Testis (tissue), 5 donors: ENCODE measurements at places on chromosomes 2 and 18. TPM values are rescaled to one million over a fixed set of nuclear protein-coding genes. Genes with fewer than 3 reads are reported as not detected.

DNA sequence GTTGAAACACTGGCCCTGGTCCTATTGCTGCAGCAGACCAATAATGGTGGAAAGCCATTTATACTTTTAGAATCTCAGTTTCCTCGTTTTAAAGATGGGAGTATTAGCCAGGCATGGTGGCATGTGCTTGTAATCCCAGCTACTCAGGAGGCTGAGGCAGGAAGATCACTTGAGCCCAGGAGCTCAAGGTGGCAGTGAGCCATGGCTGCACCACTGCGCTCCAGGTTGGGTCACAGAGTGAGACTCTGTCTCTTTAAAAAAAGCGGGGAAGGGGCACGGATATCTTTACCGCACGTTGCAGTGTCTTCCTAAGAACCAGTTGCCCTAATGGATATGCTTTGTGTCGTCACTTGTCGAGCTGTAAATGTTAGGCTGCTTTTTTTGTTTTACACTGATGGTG lies 8.3 kb downstream of the MTCL1 start:
- DNase-seq, result no peak
- H3K27me3 ChIP-seq, result no peaks in the 10 kb centered on the region
- no peaks in the 10 kb centered on the region for H3K4me1 ChIP-seq
- no peaks in the 10 kb centered on the region for H3K36me3 ChIP-seq
- H3K27ac ChIP-seq, result no peak overlapping the region

DNA sequence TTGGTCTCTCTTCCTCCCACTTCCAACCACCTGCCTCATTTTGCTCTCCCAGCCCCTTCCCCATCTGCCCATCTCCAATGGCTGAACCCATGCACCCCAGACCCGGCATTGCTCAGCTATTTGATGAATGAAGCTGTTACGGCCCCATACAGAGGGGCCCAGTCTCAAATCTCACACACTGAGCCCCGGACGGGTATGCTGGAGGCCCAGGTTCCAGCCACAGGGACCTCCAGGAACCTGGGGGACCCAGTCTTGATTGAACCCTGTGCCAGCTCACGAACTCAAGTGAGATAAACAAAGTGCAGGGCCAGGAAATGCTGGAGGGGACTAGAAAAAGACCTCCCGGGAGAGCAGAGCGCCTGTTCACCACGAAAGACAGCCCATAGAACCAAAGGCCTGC lies 63.4 kb upstream of the TEX51 start:
- H3K4me1 ChIP-seq, result no peaks in the 10 kb centered on the region
- H3K27me3 ChIP-seq, result no peaks in the 10 kb centered on the region
- no peak overlapping the region for H3K4me3 ChIP-seq
- no peak for DNase-seq

The ZAP70 gene
- 6.4 TPM for total RNA-seq

DNA sequence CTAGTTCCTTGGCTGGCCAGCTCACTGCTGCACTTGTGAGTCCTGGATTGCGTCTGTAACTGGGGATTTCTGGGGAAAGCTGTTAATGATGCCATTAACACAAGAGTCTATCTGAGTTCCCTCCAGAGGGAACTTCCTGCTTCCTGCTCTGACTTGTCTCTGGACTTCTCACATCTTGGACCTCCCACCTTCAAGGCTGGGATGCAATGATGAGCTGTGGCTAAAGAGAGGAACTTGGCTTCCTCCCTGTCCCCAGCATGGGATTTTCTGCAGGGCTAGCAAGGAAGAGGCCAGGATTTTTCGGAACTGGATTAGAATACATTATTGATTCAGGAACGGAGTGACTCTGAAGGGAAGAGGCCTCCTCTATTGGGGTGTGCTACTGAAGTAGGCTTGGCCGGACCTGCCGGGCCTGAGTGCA lies 155.5 kb downstream of the CLIP4 start:
- peaks cover 4% of the 10 kb centered on the region for H3K4me1 ChIP-seq
- H3K27ac ChIP-seq, result no peak overlapping the region
- H3K27me3 ChIP-seq, result no peaks in the 10 kb centered on the region
- no peak overlapping the region for H3K4me3 ChIP-seq
- no peak for DNase-seq

- H3K4me3 ChIP-seq, result no peak overlapping the region
- DNase-seq, result peak; percentile 25
- H3K36me3 ChIP-seq, result no peaks in the 10 kb centered on the region
These were observed 147.8 kb downstream of the EXOC6B start for GRCh38 chr2:72678024-72678423.

The INHA gene
- 371 TPM for total RNA-seq

- no peak for DNase-seq
- no peaks in the 10 kb centered on the region for H3K4me1 ChIP-seq
- H3K27ac ChIP-seq, result no peak overlapping the region
- H3K4me3 ChIP-seq, result no peak overlapping the region
- H3K27me3 ChIP-seq, result no peaks in the 10 kb centered on the region
- no peaks in the 10 kb centered on the region for H3K36me3 ChIP-seq
These were observed 55.0 kb upstream of the SERPINB2 start for GRCh38 chr18:63832470-63832869.

GRCh38 chr2:54432251-54433015 lies 23.7 kb upstream of the SPTBN1 start:
- H3K4me3 ChIP-seq, result no peak overlapping the region
- DNase-seq, result no peak
- H3K36me3 ChIP-seq, result no peaks in the 10 kb centered on the region

The UGT1A10 gene
- 0.31 TPM for total RNA-seq

The MAP2 gene
- total RNA-seq, result 20.9 TPM

- H3K27me3 ChIP-seq, result no peaks in the 10 kb centered on the region
- no peaks in the 10 kb centered on the region for H3K4me1 ChIP-seq
- DNase-seq, result no peak
- H3K27ac ChIP-seq, result no peak overlapping the region
- peak overlapping the region; percentile 39 for H3K4me3 ChIP-seq
These were observed 63.0 kb upstream of the PSMD14 start for GRCh38 chr2:161245261-161245553.

DNA sequence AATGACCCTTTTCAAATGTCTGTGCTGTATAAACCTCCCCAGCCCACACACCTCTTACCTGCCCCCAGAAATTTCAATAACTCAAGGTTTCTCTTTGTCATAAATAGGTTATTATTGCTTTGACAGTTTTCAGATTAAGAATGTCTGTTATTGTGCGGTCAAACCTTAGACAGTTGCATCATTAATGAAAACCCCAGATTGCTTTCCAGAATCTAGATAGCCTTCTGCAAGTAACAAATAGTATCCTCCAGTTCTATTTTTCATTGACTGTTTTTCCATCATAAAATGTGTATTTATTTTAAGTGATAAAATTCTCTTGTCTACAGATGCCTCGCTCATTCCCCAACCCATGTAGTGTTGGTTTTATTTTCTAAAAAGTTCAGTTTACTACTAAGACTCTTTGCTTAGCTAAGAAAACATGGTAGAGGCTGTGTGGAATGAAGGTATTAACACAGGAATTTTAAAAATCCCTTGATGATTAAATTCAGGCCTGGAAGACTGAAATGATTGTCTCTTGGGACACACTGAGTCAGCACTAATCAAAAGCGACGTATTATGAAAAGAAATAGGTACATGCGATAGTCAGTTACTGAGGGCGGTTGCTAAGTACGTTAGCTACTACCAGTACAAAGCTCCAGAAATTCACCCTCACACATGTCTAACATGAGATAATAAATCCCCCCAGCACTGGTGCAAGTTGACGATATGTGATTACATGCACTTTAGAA lies 38.4 kb upstream of the ITGAV start:
- H3K27me3 ChIP-seq, result no peaks in the 10 kb centered on the region
- DNase-seq, result no peak
- H3K27ac ChIP-seq, result no peak overlapping the region
- H3K4me1 ChIP-seq, result no peaks in the 10 kb centered on the region
- H3K4me3 ChIP-seq, result no peak overlapping the region
- H3K36me3 ChIP-seq, result no peaks in the 10 kb centered on the region

DNA sequence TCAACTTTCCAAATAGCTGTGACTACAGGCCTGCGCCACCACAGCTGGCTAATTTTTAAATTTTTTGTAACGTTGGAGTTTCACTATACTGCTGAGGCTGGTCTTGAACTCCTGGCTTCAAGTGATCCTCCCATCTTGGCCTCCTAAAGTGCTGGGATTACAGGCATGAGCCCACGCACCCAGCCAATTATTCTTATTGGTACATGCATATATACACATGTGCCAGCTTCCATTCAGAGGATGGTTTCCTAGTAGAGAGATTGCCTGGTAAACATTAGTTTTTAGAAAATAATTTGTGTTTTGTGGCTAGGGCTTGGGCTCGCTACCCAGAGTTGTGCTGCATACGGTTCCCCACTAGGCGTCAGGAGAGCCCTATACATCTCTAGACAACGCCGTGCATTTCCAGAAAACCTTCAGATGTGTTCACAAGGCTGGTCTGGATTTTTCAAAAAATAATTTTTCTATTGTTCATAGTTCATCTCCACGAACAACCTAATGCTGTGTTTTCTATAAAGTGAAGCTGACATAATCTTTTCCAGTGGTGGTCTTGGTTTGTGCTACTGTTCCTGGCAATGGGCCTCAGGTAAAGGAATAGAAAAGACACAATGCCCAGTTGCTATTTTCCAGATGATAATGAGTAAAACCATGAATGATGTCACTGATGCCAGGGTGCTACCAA lies 14.6 kb upstream of the AFG3L2 start:
- no peaks in the 10 kb centered on the region for H3K4me1 ChIP-seq
- no peak overlapping the region for H3K27ac ChIP-seq
- DNase-seq, result peak; percentile 81
- no peaks in the 10 kb centered on the region for H3K27me3 ChIP-seq
- H3K4me3 ChIP-seq, result no peak overlapping the region

The ALLC gene
- total RNA-seq, result 18.5 TPM

GRCh38 chr2:128791120-128791984 lies 472.7 kb upstream of the HS6ST1 start:
- no peaks in the 10 kb centered on the region for H3K36me3 ChIP-seq
- no peaks in the 10 kb centered on the region for H3K4me1 ChIP-seq
- H3K27me3 ChIP-seq, result no peaks in the 10 kb centered on the region

The CDH20 gene
- 0.16 TPM for total RNA-seq

- no peak for DNase-seq
- H3K4me1 ChIP-seq, result no peaks in the 10 kb centered on the region
- H3K36me3 ChIP-seq, result no peaks in the 10 kb centered on the region
- no peak overlapping the region for H3K4me3 ChIP-seq
- H3K27me3 ChIP-seq, result no peaks in the 10 kb centered on the region
These were observed 105.6 kb upstream of the FSHR start for GRCh38 chr2:49259926-49260325.

GRCh38 chr18:58516514-58517285 lies 112.2 kb downstream of the ALPK2 start:
- no peak overlapping the region for H3K27ac ChIP-seq
- H3K4me3 ChIP-seq, result no peak overlapping the region
- no peaks in the 10 kb centered on the region for H3K27me3 ChIP-seq
- no peak for DNase-seq
- H3K36me3 ChIP-seq, result no peaks in the 10 kb centered on the region

The HOXD13 gene
- 0.31 TPM for total RNA-seq

DNA sequence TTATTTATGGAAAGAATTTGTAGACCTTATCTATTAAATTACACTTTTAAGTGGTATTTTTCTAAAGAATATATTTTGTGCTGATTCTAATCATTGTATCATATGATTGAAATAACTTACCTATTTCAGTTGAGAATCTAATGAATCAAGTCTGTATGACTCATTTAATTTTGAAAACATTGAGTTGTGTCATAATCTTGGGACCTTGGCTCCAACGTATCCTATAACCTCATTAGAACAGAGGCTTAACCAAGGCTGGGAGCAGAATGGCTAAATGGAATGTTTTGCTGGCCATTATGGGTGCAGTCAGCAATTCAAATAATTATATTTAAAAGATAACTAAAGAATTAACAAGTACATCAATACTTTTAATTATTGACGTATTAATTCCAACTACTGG lies 19.6 kb upstream of the GULP1 start:
- H3K4me1 ChIP-seq, result no peaks in the 10 kb centered on the region
- H3K27ac ChIP-seq, result no peak overlapping the region
- H3K36me3 ChIP-seq, result no peaks in the 10 kb centered on the region
- no peaks in the 10 kb centered on the region for H3K27me3 ChIP-seq
- no peak for DNase-seq

DNA sequence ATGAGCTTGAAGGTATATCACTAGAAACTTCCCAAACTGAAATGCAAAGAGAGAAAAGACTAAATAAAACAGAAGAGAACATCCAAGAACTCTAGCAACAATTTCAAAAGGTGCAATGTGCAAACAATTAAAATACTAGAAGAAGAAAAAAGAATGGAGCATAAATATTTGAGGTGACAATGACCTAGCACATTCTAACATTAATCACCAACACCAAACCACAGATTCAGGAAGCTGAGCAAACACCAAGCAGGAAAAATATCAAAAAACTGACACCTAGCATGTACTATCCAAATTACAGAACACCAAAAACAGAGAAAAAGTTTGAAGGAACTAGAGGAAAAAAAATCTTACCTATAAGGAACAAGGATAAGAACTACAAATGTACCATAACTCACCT lies 460.8 kb downstream of the IRS1 start:
- H3K4me3 ChIP-seq, result no peak overlapping the region
- H3K27ac ChIP-seq, result no peak overlapping the region
- DNase-seq, result no peak
- no peaks in the 10 kb centered on the region for H3K4me1 ChIP-seq

The OBSL1 gene
- total RNA-seq, result 462 TPM

DNA sequence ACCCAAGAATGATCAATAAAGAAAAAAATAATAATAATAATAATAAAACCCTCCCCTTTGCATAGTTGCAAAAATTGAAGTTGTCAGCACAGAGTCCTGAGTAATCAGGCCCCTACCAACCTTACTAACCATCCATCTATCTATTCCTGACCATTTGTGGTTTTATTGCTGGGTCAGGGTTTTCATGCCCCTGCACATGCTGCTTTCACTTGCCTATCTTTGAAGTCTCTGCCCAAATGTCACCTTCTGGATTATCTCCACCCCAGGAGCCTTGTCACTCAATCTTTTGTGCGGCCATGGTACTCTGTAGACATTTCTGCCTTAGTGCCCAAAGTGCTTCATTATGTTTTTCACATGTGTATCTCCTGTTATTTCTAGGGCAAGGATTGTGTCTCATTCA lies 35.1 kb downstream of the SLC30A6 start:
- H3K4me1 ChIP-seq, result no peaks in the 10 kb centered on the region
- no peaks in the 10 kb centered on the region for H3K36me3 ChIP-seq
- H3K4me3 ChIP-seq, result no peak overlapping the region
- H3K27me3 ChIP-seq, result no peaks in the 10 kb centered on the region
- no peak overlapping the region for H3K27ac ChIP-seq

The RUFY4 gene
- total RNA-seq, result 0.39 TPM

DNA sequence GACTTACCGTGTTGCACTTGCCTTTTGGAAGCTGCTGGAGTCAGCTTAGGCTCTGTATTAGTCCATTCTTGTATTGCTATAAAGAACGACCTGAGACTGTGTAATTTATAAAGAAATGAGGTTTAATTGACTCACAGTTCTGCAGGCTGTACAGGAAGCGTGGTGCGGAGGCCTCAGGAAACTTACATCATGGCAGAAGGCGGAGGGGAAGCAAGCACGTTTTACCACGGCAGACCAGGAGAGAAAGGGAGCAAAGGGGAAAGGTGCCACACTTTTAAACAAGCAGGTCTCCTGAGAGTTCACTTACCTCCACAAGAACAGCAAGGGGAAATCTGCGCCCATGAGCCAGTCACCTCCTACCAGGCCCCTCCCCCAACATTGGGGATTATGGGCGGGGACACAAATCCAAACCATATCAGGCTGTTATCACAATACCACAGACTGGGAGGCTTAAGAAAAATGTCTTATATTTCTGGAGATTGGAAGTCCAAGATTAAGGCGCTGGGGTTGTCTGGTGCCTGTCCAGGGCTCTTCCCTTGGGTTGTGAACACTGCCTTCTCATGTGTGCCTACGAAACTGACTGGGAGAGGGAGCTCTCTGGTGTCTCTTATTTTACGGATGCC lies 3.6 kb upstream of the D2HGDH start:
- H3K4me1 ChIP-seq, result peaks cover 7% of the 10 kb centered on the region
- no peak overlapping the region for H3K4me3 ChIP-seq
- H3K27me3 ChIP-seq, result no peaks in the 10 kb centered on the region
- no peak overlapping the region for H3K27ac ChIP-seq
- DNase-seq, result no peak
- no peaks in the 10 kb centered on the region for H3K36me3 ChIP-seq
